Spinal cord (tissue), 10 donors: ENCODE measurements at places on chromosomes 3 and 15. TPM values are rescaled to one million over a fixed set of nuclear protein-coding genes. Genes with fewer than 3 reads are reported as not detected.

GRCh38 chr3:157428853-157429252, 7.8 kb upstream of the PTX3 start:
- no peak for DNase-seq

- no peak for DNase-seq
Measured at GRCh38 chr15:43150191-43150929, 17.0 kb downstream of the TMEM62 start.

DNA sequence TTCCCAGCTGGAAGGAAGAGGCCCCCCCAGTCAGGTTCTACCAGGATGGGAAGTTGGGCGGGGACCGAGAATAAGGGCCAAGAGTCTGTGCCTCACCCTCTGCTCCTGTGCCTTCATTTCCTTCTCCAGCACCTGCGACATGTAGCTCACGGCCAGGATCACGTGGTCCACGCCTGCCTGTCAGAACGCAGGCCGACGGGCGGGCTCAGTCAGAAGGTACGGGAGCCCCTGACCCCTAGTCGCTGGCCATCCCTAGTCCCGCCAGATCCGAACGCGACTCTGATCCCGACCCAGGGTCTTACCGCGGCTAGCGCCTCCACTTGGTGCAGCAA, 489 bp downstream of the GMPPB start:
- peak; percentile 79 for DNase-seq

GRCh38 chr3:101042996-101043686, 49.9 kb upstream of the ABI3BP start:
- no peak for DNase-seq

- DNase-seq, result no peak
Measured at GRCh38 chr3:66554178-66554577, 53.4 kb upstream of the LRIG1 start.

DNA sequence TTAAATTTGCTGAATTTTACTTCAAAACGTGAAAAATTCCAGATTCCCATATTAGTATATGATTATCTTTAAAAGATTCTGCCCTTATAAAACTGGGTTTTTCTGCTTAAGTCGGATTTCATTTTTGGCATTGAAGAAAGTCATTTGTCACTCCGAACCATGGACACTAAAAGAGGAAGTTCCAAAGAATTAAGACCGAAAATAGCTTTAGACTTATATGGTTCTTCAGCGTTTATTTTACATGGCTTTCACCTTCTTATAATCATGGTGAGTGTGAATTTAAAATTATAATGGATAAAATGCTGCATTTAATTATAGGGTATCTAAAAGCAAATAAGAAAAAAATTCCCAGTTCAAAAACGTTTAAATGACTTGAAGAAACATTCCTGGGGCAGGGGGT, 1.0 kb downstream of the C3orf38 start:
- no peak for DNase-seq

GRCh38 chr15:27418726-27419125, 447.7 kb downstream of the GABRG3 start:
- peak; percentile 81 for DNase-seq

GRCh38 chr3:15513116-15513515, 8.4 kb downstream of the COLQ start:
- no peak for DNase-seq

DNA sequence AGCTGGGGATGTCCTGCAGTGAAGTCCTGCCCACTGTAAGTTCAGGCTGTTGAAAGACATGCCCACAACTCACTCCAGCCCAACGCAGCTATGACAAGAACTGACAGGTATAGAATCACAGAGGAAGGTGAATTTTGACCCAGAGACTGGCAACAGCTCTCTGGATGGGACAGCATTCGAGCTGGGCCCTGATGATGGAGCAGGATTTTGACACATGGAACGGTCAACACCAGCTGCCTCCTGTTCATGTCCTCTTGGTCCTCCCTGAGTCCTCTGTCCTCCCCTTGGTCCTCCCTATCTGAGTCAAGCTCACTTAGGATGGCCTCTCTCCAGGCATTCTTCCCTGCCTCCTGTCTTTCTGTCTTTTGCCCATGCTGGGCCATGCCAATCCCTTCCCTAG, 15.2 kb upstream of the ACAN start:
- no peak for DNase-seq

DNA sequence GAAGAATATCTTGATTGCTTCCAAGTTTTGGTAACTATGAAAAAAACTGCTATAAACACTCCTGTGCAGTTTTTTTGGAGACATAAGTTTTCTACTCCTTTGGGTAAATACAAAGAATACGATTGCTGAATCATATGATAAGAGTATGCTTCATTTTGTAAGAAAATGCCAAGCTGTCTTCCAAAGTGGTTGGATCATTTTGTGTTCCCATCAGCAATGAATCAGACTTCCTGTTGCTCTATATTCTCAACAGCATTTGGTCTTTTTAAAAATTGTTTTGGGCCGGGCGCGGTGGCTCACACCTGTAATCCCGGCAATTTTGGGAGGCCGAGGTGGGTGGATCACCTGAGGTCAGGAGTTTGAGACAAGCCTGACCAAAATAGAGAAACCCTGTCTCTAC, 14.5 kb downstream of the BTD start:
- no peak for DNase-seq

DNA sequence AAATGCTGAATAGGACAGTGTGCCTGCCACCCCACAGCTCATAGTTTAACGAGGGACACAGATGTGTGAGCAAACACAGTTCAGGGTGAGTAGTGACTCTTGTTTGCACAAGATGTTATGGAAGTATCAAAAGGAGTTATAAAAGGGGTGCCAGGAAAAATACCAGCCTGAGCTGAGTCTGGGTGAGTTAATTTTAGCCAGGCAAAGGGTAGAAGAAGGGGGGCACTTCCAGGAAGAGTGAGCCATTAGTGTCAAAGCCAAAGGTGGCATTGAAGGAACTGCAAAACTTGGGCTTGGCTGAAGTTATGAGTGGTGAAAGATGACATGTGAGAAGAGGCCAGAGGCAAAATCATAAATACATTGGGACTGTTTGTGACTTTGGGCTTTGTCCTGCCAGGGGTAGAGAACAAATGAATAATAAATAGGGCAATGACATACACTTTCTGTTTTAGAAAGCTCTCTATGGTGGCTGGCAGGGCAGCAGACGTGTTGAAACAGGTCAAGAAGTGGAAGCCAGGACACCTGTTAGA, 1.9 kb upstream of the SPPL2A start:
- no peak for DNase-seq

RNU5B-1 gene
- not detected for total RNA-seq

SRGAP3 gene
- 46.1 TPM for total RNA-seq

CHAC1 gene
- total RNA-seq, result 3.6 TPM

SLC51A gene
- total RNA-seq, result 0.33 TPM

RABL3 gene
- 19.5 TPM for total RNA-seq

C3orf22 gene
- total RNA-seq, result not detected

CHCHD4 gene
- total RNA-seq, result 15.0 TPM
